ENCODE measurements at places on chromosomes 1 and 21.

DNA sequence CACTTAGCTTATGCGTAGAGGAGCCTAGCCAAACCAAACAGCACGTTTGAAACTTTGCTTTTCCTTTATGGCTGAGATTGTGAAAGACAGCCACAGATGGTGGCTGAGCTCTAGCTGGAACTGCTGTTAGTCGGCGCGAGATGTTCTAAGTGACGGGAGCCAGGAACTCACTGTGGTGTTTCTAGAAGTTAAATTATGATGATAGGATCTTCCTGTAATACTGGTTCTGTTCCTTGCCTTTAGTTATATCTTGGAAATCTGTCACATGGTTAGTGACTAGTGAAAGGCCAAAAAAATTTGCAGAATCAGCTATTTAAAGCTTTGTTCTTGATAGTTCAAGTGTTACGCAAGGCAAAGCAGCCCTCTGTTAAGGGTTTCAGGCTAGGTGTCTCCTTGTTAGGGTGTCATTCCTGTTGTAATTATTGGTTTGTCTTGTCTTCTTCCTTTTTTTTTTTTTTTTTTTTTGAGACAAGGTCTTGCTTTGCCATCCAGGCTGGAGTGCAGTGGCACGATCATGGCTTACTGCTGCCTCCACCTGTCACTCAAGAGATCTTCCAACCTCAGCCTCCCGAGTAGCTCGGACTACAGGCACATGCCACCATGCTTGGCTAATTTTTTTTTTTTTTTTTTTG lies 22.6 kb downstream of the AK4 start:
- DNase-seq, result no peak

GRCh38 chr1:221981461-221981860 lies 239.6 kb upstream of the DUSP10 start:
- no peak for DNase-seq

- no peak for DNase-seq
Observed at GRCh38 chr1:66095190-66095589, 302.5 kb downstream of the PDE4B start.

DNA sequence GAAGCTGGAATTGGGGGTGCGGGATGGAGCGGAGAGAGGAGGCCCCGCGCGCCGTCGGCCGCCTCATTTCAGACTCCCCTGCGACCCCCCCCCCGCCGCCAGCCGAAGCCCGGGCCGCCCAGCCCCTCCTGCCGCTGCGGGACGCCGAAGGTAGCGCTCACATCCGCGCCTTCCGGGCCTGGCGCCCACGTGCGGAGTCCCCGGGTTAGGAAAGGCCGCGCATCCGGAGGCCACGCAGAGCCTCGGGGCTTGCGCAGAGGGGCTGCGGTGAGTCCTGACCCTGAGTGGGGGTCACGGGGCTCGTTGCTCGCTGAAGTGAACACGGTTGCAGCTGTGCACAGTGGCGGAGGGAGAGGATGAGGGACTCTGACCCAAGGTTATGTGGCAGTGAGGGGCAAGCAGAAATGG lies 552 bp upstream of the ZNF496 start:
- DNase-seq, result no peak

- DNase-seq, result no peak
Observed at GRCh38 chr1:110098222-110099026, 13.8 kb upstream of the UBL4B start.

- DNase-seq, result no peak
Observed at GRCh38 chr1:111197598-111198284, 2.7 kb downstream of the DENND2D start.

GRCh38 chr1:185448591-185449186 lies 131.6 kb upstream of the IVNS1ABP start:
- no peak for DNase-seq

DNA sequence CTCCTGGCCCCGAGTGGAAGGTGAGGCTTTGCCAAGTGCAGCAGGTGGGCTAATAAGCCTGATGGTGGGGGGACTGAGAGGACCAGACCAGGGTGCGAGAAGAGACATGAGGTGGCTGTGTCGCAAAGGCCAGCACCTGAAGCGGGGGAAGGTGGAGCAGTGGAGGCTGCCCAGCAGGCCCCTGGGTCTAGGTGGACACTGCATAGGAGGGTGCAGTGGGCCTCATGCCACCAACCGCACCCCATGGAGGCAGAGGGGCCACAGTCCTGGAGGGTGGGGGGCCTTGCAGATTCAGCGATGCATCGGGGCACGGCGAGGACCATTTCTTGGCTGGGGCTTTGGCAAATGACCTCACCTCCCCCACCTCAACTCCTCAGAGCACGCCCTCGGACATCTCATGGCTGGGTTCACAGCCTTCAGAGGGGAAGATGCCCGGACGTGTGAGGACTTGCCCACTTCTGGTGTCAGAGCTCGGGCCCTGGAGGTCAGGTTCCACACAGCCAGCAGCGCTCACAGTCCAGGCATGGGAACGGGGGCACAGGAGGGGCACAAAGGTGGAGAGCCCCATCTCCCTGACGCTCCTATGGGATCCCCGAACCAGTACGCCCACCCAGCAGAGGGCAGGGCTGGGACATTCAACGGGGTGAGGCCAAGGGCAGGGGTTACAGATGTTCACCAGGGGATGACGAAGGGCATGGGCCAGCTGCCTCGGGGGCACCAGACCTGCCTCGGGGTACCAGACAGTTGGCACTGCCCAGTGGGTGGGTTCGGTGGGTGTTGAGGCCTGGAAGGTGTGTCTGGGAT lies 35.4 kb downstream of the UBE2G2 start:
- DNase-seq, result no peak

GRCh38 chr21:31119199-31119598 lies 80.9 kb upstream of the KRTAP19-8 start:
- DNase-seq, result no peak

DNA sequence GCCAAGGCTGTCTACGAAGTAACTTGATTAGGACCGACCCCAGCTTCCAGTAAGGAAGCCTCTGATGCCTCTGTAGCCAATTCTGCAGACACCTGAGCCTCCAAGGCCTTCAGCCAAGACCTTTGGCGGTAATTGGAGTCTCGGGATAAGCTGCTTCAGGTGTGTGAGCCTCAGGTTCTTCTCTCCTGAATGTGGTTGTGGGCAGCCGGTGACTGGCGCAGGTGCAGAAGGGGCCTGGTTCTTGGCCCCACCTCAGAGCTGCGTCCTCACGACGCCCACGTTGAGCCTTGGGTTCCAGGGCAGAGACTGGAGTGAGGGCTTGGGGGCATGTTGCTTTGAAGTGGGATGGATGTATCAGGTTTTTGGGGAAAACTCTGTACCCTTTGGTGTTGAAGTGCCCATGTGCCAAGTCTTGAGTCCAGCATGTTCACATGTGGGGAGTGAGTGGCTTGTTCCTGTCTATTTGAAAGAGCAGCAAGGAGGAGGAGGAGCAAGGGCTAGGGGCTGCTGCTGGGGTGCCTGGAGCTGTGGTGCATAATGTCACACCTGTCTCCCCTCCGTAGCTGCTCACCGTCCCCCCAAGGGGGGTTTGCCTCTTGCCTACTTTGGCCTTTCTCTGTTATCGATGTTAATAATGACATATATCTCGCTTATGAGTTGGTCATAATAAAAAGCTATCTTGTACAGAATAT lies 1.4 kb downstream of the PSEN2 start:
- no peak for DNase-seq

GRCh38 chr21:38067086-38067739 lies 151.0 kb upstream of the KCNJ6 start:
- DNase-seq, result no peak

- no peak for DNase-seq
Observed at GRCh38 chr1:191085121-191085520, 607.5 kb upstream of the BRINP3 start.

DNA sequence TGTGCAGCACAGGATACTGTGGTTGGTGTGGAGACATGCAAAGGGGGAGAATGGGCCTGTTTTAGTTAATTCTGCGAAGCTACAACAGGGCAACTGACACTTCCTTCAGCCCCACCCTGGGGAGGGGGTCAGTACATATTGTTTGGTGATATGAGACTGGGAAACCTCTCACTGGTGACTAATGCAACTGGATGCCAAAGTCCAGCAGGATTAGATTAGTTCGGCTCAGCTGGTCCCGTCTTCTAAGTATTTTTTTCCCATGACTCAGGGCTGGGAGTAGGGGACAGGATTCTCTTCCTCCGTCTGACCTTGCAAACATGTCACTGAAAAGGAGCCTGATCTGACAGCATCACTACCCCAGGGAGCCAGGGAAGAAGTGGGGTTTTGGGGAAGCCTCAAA lies 43.0 kb downstream of the PLXNA2 start:
- no peak for DNase-seq

- DNase-seq, result no peak
Observed at GRCh38 chr21:29434081-29434480, 135.4 kb downstream of the BACH1 start.

GRCh38 chr1:77803371-77803770 lies 23.9 kb downstream of the MIGA1 start:
- no peak for DNase-seq

DNA sequence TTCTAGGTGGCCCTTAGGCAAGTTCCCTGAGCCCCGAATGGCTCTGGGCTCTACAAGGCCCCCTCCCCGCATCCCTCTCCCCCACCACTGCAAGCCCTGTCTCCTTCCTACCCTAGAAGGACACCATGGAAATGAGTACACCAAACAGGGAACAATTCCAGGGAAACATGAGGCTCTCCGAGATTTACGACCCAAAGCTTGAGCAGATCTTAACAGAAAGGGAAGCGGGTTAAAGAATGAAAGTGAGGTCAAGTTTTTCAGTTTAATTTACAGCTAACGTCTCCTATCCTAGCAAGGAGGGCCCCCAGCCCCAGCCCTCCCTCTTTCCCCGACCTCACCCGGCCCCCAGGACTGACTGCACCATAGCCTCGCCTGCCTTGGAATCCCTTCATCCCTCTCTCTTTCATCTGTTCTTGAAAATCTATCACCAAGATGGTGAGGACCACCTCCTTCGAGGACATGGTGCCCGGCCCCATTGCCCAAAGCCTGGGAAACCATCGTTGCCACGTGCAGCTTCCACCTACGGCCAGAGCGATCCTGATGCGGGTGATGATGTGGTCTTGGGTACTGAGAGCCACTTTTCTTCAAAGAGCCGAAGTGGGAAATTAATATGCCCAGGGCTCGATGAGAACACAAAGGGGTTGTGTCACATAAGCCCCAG lies 30.5 kb downstream of the SIM2 start:
- no peak for DNase-seq
